Myocyte (in vitro differentiated cells): ENCODE measurements at places on chromosomes 5 and 9. TPM values are rescaled to one million over a fixed set of nuclear protein-coding genes. Genes with fewer than 3 reads are reported as not detected.

Gene MSMP
- not detected in 2 replicates for total RNA-seq

Gene LHFPL2
- 30.0 and 35.4 TPM in 2 replicates for total RNA-seq

Gene DPYSL3
- total RNA-seq: 16.4 and 21.0 TPM in 2 replicates

Gene C9orf153
- total RNA-seq: 0.45 TPM in 1 of 2 replicates, not detected in the other

Gene PCDHA10
- total RNA-seq: 0.03 and 0.05 TPM in 2 replicates

Gene BNC2
- total RNA-seq: 31.8 and 32.4 TPM in 2 replicates

Gene BNIP1
- total RNA-seq: 9.9 and 15.2 TPM in 2 replicates

Gene PCDHA2
- total RNA-seq: 0.36 TPM in 1 of 2 replicates, not detected in the other

Gene C9orf152
- not detected in 2 replicates for total RNA-seq

Gene TLX3
- total RNA-seq: not detected in 2 replicates
